Lung microvascular endothelial cell (primary cell): ENCODE measurements at places on chromosomes 1 and 21. TPM values are rescaled to one million over a fixed set of nuclear protein-coding genes. Genes with fewer than 3 reads are reported as not detected.

DNA sequence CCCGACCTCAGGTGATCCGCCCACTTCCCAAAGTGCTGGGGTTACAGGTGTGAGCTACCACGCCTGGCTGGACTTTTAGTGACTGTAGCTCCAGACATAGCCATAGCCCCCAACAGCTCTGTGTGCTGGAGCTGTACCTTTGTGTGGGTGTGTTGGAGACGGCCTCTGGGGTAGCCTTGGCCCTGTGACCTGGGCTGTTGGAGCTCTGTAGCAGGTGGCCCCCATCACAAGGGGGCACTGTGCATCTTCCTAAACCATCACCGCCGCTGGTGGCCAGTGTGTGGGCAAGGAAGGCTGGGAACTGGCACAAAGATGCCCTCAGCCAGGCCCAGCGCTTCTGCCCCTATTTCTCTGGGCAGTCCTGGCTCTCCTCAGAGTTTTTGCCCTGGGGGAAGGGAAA, 38.4 kb upstream of the FOXO6 start:
- peak; percentile 56 for DNase-seq

DNA sequence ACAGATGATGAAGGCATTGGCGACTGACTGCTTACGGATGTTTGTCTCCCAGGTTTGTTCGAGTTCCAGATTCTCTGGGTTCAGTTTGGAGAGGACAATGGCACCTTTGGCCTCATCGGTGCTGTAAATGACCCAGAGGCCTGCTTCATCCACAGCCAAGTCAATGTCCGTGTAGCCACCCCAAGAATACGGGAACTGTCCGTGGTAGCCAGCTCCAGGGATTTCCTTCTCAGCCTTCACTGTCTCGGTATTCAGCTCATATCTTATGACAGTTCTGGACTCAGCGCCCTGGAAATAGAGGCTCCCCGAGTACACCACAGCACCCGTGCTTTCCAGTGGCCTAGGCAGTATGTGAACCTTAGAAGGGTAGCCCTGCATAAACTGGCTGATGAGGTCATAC, 14.1 kb downstream of the MYOCOS start:
- DNase-seq = no peak

DNA sequence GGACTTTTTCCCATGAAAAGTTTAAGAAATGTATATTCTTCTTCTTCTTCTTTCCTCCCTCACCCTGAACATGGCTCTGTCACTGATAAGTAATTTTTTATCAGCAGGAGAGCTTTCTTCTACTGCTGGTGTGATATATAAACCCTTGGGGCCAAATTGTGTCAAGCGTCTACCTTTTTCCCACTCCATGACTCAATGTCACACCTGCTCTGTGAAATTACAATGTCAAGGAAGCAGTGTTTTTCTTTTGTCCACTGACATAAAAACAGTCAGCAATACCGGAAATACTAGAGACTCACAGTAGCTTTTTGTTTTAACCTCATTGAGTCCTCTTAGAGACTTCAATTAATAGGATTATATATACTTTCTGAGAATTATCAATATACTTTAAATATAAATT, 416.2 kb upstream of the ADGRL4 start:
- no peak for DNase-seq

- DNase-seq = no peak
Observed at GRCh38 chr1:208333676-208334075, 89.5 kb upstream of the PLXNA2 start.

DNA sequence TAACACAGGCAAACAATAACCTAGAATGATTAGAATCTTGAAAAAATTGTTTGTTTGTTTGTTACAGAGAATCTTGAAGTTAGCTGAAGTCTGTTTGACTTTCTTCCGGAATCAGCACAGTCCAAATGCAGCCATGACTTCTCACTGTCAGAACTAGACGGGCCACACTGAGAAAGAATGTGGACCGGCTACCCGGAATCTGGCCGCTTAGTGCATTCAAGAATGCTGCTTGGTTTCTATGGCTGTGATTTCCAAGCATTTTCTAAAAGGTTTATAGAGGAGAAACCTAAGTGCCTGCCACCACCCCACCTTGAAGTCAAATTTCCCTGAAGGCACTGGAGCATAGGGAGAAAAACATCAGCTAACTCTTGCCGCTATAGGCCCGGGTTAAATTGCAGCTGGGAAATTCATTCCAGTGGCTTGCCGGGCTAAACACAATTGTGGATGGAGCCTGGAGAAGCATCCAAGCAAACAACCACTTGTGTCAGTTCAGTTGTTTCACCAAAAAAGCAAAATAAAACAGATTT, 231.1 kb downstream of the DISC1 start:
- no peak for DNase-seq

DNA sequence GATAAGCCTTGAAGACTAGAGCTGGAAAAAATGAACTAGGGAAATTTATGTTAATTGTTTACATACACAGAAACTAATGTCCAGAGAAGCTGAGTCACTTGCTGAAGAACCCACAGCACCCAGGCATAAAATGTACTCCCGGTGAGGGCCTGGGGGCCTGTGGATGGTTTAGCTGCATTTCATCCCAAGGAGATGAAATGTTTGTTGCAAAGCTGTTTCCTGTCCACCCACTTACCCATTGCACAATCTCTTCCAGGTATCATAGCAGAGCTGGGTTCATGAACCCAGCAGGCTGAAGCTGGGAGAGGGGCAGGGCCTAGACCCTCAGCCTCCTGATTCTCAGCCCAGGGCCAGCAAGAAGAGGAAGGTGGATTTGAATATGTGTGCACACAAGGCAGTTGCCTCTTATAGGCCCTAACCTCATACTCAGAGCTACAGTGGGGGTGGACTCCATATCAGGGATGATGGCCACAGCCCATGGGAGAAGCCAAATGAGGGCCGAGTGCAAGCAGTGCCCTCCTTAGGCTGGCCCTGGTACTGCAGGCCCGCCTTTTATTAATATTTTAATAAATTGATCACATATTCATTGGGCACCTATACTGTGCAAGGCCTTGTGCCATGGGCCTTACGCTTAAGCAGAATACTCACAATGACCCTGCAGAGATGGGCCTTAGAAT, 110.8 kb downstream of the LACTBL1 start:
- peak; percentile 67 for DNase-seq

- DNase-seq = no peak
Observed at GRCh38 chr1:40857737-40858136, 4.4 kb downstream of the CITED4 start.

OR2AK2 gene
- total RNA-seq = not detected in 2 replicates
